ENCODE measurements at places on chromosomes 1 and 21. TPM values are rescaled to one million over a fixed set of nuclear protein-coding genes. Genes with fewer than 3 reads are reported as not detected.

GRCh38 chr1:208747979-208748378 lies 503.8 kb upstream of the PLXNA2 start:
- H3K27ac ChIP-seq, result no peak overlapping the region
- no peaks in the 10 kb centered on the region for H3K4me1 ChIP-seq
- no peaks in the 10 kb centered on the region for H3K27me3 ChIP-seq
- DNase-seq, result no peak

DNA sequence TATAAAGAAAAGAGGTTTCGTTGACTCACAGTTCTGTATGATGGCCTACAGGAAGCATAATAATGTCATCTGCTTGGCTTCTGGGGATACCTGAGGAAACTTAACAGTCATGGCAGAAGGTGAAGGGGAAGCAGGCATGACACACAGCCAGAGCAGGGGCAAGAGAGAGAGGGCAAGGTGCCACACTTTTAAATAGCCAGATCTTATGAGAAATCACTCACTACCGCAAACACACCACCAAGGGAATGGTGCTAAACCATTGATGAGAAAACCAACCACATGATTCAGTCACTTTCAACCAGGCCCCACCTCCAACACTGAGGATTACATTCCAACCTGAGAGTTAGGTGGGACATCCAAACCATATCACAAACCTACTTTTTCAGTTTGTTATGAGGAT lies 245.9 kb upstream of the SGIP1 start:
- no peak for DNase-seq
- H3K27ac ChIP-seq, result no peak overlapping the region
- no peak overlapping the region for H3K4me3 ChIP-seq
- no peaks in the 10 kb centered on the region for H3K4me1 ChIP-seq

- no peaks in the 10 kb centered on the region for H3K36me3 ChIP-seq
- DNase-seq, result no peak
- no peaks in the 10 kb centered on the region for H3K4me1 ChIP-seq
- no peak overlapping the region for H3K27ac ChIP-seq
- no peak overlapping the region for H3K4me3 ChIP-seq
Observed at GRCh38 chr1:66132324-66132723, 339.6 kb downstream of the PDE4B start.

- H3K27me3 ChIP-seq, result no peaks in the 10 kb centered on the region
- no peak overlapping the region for H3K4me3 ChIP-seq
- H3K27ac ChIP-seq, result no peak overlapping the region
- no peak for DNase-seq
- H3K36me3 ChIP-seq, result no peaks in the 10 kb centered on the region
Observed at GRCh38 chr1:84538599-84538998, 32.2 kb upstream of the GNG5 start.

DNA sequence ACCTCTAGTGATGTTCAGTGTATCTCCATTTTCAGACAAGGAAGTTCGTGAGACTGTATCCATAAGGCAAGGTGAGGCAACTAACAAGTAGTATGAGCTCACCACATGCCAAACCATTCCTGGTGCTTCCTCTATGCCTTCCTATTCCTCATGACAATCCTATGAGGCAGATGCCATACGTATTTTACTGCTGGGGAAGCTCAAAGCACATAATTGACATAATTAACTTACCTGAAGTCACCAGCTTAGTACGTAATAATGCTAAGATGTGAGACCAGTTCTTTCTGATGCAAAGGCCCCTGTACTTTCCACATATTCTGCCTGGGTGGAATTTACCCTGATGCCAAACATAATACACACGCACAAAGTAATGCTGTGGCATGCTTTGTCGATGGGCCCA lies 83.6 kb upstream of the NFIA start:
- H3K4me3 ChIP-seq, result no peak overlapping the region
- H3K4me1 ChIP-seq, result no peaks in the 10 kb centered on the region
- DNase-seq, result no peak
- H3K27me3 ChIP-seq, result 0 out of 3 replicates have a peak, but pooled peaks cover 3% of the 10 kb centered on the region
- no peaks in the 10 kb centered on the region for H3K36me3 ChIP-seq
- H3K27ac ChIP-seq, result no peak overlapping the region

DNA sequence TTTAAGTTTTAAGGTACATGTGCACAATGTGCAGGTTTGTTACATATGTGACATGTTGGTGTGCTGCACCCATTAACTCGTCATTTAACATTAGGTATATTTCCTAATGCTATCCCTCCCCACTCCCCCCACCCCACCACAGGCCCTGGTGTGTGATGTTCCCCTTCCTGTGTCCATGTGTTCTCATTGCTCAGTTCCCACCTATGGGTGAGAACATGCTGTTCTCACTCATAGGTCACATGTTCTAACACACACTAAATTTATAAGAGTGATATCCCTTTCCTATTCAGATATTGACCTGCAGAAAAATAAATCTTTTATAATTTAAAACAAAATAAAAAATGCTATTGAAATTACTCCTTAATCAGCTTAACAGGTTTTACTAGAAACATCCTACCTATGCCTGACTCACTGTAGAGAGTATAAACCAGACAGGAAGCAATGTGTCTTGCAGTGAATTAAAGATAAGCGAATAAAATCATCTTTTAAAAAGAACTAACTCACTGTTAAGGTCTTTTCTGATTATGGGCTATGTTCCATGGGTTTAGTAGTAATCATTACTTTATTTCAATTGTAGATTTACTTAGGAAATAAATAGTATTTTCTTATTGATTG lies 82.0 kb upstream of the DPH5 start:
- no peaks in the 10 kb centered on the region for H3K4me1 ChIP-seq
- DNase-seq, result no peak
- no peaks in the 10 kb centered on the region for H3K36me3 ChIP-seq
- no peaks in the 10 kb centered on the region for H3K27me3 ChIP-seq

DNA sequence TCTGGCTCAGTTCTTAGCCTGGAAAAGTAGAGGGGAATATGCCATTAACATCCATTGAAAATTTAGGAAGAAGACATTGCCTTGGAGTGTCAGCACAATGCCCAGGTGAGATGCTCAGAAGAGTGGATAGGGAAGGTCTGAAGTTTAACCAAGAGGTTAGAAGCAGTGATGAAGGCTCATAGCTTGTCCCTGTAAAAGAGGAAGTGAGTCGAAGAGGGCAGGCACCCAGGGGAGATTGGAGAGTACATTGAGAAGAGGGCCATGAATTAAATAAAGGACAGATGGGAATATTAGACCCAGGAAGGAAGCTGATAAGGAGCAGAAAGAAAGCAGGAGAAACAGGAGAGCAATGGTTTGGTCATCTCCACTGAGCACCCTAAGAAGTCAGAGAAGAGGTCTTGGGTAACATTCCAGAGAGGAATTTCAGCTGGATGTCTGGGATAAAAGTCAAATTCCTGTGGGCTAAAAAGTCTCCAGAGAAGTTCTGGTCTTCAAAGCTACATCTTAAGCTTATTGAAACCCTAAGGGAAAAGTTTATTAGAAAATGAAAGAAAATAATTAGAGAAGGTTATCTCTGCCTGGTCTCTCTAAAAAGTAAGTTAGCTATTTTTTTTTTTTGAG lies 17.3 kb downstream of the C8B start:
- no peaks in the 10 kb centered on the region for H3K36me3 ChIP-seq
- H3K4me3 ChIP-seq, result no peak overlapping the region
- peaks cover 30% of the 10 kb centered on the region for H3K4me1 ChIP-seq
- H3K27me3 ChIP-seq, result no peaks in the 10 kb centered on the region
- DNase-seq, result no peak

- H3K4me1 ChIP-seq, result peaks cover 81% of the 10 kb centered on the region
- H3K27me3 ChIP-seq, result no peaks in the 10 kb centered on the region
- peak overlapping the region; percentile 54 for H3K27ac ChIP-seq
Observed at GRCh38 chr1:56573311-56573710, 6.1 kb downstream of the PLPP3 start.

Gene HCRTR1
- not detected for total RNA-seq

Gene EXO1
- 26.1 TPM for total RNA-seq

Gene CFH
- total RNA-seq, result not detected

Gene HHAT
- total RNA-seq, result 2.9 TPM

Gene CYP2J2
- total RNA-seq, result 1.1 TPM

Gene LIN9
- total RNA-seq, result 15.8 TPM

Gene SYNC
- total RNA-seq, result 5.4 TPM
